ENCODE measurements at places on chromosomes 7 and 10.

DNA sequence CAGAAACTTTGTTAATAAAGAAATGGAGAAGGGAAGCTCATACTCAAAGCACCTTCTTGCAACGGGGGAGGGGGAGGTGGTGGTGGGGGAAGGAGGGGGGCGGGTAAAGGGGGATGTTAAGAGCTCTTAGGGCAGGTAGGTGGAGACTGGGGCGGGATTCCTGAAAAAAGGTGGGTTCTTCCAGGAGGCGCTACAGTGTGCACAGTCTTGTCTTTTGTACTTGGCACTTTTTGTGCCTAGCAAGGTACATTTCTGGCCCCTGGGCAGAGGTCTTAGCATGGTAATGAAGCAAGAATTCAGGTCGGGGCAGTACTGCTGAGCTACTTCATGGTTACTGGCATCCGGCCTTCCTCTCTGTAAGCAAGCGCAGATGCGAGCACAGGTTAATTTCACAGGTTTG lies 15.2 kb upstream of the LAMB4 start:
- no peak for DNase-seq

GRCh38 chr10:5860066-5860465 lies 29.6 kb downstream of the ANKRD16 start:
- no peak for DNase-seq

GRCh38 chr7:2713370-2713769 lies 25.4 kb downstream of the AMZ1 start:
- no peak for DNase-seq

DNA sequence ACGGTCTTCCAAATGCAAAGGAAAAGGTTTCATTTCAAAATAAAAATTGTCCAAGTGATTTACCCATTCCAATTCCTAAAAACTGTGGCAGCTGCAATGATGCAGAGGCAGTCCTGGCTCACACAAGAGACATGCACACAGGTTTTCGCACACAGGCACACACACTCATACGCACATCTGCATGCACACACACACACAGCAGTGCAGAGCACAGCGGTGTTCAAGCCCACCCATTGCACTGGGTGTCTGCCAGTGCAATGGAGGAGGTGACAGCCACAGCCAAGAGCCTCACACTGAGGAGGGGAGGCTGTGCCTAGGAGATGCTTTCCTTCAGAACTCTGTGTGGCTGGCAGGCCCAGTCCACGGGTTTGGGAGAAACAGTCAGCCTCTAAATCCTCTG lies 123.7 kb downstream of the SLIT1 start:
- DNase-seq: no peak

DNA sequence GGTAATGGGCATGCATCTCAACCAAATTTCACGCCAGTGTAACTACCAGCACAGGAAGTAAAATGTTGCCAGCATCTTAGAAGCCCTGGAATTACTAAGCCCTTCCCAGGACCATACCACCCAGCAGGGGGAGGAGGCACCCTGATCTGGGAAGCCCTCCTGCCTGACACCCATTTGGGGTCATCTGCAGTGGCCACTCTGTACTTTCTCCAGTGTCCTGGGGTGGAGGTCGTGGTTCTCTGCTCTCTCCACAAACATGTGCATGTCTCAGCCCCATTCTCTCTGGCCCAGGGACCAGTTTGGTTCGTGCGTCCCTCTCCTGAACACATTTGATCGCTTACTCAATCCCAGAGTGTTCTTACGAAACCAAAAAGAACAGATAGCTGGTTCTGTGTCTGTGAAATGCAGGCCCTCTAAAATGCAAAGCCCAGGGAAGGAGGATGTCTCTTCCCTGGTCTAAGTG lies 9.4 kb upstream of the LRRC27 start:
- DNase-seq: no peak

DNA sequence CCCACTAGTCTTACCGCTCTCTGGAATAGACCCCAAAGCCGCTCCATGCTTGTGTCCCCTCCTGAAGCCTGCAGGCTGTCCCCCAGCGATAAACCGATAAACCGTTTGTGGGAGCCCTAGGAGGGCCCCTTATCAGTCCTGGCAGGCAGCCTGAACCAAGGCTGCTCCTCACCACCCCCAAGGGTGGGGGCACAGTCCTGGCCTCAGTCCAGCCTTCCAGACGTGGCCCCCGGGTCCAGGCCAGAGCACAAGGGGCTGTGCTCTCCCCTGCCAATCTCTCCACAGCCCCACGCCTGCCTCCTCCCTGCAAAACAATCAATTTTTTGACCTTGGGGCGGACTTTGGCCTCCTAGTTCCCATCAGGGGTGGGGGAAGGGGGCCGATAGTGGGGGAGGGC lies at the start of gene TFR2:
TFR2 (minus strand) TSS at position 90 of the 397 bp plus-strand sequence; CDS start at position 47, 43 bp downstream.
- DNase-seq: no peak

GRCh38 chr7:23164846-23165245 lies 17.0 kb upstream of the NUP42 start:
- DNase-seq: no peak

DNA sequence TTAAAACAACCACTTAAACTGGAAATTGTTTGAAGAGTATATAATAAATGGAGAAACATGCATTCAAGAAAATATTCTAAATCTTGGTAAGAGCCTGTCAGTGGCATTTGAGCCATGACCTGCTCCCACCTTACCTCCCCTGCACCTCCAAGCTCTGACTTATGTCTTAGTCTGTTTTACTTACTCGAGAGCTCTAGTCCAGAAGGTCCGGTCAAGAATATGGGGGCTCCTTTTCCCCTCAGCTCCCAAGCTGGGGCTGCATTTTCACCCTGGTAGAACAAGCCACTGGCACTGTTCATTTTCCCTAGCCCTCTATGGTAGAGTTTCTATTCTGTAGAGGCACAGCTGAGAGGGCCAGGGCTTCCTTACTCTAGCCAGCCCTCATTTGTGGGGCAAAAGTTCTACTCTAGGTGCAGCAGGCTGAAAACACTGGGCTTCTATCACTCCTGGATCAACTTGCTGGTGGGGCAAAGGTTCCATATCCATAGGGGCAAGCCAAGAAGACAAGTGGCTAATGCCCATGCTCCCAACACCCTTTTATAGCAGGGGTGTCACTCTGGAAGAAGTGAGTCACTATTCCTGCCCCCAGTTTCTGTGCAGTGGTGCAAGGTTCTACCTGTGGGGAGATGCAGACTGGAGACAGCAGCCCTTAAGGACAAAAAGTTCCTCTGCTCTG lies 40.6 kb downstream of the ZNF438 start:
- DNase-seq: no peak

DNA sequence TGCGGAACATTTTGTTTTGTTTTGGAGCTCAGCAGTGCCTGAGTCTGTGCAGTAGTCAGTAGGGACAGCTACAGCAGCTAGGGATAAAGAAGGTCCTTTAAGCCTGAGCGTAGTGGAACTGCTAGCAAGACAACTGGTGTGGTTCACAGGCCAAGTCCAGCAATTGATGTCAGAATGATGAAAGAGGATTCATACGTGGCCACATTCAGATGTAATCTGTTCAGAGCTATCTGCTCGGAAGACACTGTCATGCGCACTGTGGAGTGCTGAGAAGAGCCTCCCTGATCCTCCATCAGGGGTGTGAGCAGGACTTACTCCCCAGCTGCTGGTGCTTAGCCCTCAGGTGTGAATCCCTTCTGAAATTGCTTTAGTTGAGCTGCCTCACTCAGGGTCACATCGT lies 79.6 kb upstream of the ANKRD1 start:
- DNase-seq: no peak

- DNase-seq: no peak
Measured at GRCh38 chr10:35341521-35341920, 5.2 kb downstream of the CCNY start.

- DNase-seq: no peak
Measured at GRCh38 chr7:132355048-132355447, 221.2 kb downstream of the PLXNA4 start.

DNA sequence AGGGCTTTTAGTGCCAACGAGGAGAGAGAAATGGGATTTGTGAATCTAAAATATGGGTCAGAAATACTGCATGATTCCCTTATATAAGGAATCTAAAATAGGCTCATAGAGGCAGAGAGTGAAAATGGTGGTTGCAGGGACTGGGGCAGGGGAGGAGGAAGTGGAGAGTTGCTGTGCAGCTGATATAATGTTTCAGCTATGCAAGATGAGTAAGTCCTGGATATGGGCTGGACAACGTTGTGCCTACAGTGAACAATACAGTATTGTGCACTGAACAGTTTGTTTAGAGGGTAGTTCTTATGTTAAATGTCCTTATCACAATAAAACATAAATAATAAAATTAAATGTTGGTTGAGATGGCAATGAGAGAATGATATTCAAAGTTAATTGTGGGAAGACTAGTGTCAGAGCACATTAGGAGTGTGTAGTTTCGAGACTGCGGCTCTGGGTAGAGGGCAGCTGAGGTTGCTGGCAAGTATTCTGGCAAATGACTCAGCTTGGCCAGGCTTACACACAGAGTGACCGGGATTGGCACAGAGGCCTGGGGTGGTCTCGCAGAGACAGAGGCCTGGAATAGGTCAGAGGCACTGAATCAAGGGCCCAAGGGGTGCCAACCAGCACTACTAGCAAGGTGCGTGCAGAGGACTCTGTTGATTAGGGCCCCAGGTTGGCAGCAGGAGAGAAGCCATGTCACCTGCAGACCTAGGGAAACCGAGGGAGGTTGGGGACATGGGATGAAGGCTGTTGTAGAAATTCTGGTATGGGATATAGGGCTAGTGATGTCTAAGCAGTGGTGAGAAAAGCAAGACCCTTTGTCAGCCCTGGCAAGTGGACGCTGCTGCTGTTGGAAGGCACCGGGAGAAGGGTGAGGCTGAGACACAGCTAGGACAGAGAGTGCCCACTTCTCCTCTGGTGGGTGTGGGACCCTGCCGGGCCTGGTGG lies 2.8 kb upstream of the DEPP1 start:
- DNase-seq: peak; percentile 35

DNA sequence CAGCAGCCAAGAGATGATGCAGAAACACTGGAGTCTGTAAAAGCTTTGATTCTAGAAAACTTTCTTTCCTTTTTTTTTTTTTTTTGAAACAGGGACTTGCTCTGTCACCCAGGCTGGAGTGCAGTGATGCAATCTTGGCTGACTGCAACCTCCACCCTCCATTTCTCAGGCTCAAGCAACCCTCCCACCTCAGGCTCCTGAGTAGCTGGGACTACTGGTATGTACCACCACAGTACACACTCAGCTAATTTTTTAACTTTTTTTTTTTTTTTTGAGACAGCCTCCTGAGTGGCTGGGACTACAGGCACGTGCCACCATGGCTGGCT lies 17.0 kb upstream of the BAG3 start:
- DNase-seq: no peak

GRCh38 chr7:72334066-72334465 lies 78.1 kb downstream of the CALN1 start:
- no peak for DNase-seq

Data from T1000 (cell line).